Stimulated activated memory B cell treated with anti-CD40 and anti-IgM and Interleukin-4, amounts not matched to agents 10 μg/mL and 1 μg/mL and 100 μg/mL, for 72 hours (primary cell): ENCODE measurements at places on chromosomes 11 and 22.
A peak's percentile ranks its signal among the peaks of the same experiment; 100 is the strongest.

- H3K4me3 ChIP-seq = no peak overlapping the region
- H3K27me3 ChIP-seq = peaks cover 32% of the 10 kb centered on the region
- peaks cover 5% of the 10 kb centered on the region for H3K4me1 ChIP-seq
- H3K27ac ChIP-seq = no peak overlapping the region
- no peak for ATAC-seq
These were observed 4.3 kb downstream of the ZC3H12C start for GRCh38 chr11:110097459-110098012.

GRCh38 chr22:21755851-21756284 lies 20.3 kb upstream of the YPEL1 start:
- H3K4me3 ChIP-seq = no peak overlapping the region
- H3K4me1 ChIP-seq = peaks cover 23% of the 10 kb centered on the region
- peak overlapping the region; percentile 8 for H3K27ac ChIP-seq

DNA sequence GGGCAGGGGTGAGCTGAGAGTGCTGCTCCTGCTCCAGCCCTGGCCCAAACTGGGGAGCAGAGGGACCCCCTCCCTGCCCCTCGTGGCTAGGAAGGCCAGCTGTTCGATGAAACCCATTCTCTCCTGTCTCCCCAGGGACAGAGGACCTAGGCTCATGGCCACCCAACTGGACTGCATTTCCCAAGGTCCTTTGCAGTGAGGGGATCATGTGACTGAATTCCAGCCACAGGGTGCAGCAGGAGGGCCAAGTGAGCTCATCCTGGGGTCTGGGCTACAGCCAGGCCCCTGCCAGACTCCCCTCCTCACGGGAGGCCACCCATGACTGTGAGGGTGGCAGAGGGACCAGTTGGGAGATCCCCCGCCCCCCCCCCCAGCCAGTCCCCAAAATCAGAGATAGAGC lies 777.6 kb downstream of the TBC1D22A start:
- no peak overlapping the region for H3K27ac ChIP-seq
- H3K36me3 ChIP-seq = no peaks in the 10 kb centered on the region
- H3K4me3 ChIP-seq = no peak overlapping the region
- no peaks in the 10 kb centered on the region for H3K4me1 ChIP-seq

- H3K36me3 ChIP-seq = no peaks in the 10 kb centered on the region
- no peak overlapping the region for H3K4me3 ChIP-seq
- H3K27me3 ChIP-seq = no peaks in the 10 kb centered on the region
- H3K27ac ChIP-seq = no peak overlapping the region
- ATAC-seq = peak; percentile 17
These were observed 9.1 kb downstream of the DCHS1 start for GRCh38 chr11:6646576-6646917.

- H3K36me3 ChIP-seq = no peaks in the 10 kb centered on the region
- no peak overlapping the region for H3K27ac ChIP-seq
- ATAC-seq = no peak
- no peak overlapping the region for H3K4me3 ChIP-seq
These were observed 893.9 kb downstream of the OPCML start for GRCh38 chr11:132638423-132638822.

GRCh38 chr11:94007426-94007825 lies 13.7 kb upstream of the HEPHL1 start:
- no peaks in the 10 kb centered on the region for H3K36me3 ChIP-seq
- ATAC-seq = no peak
- H3K4me1 ChIP-seq = no peaks in the 10 kb centered on the region
- peaks cover 20% of the 10 kb centered on the region for H3K27me3 ChIP-seq

GRCh38 chr11:64686466-64687170 lies 36.4 kb downstream of the NRXN2 start:
- H3K27me3 ChIP-seq = peaks cover 6% of the 10 kb centered on the region
- H3K4me1 ChIP-seq = peaks cover 19% of the 10 kb centered on the region
- no peak overlapping the region for H3K4me3 ChIP-seq
- no peak for ATAC-seq
